ENCODE measurements at places on chromosomes 11 and 22.
A peak's percentile ranks its signal among the peaks of the same experiment; 100 is the strongest.

GRCh38 chr11:45913514-45913913 is 4.2 kb downstream of the PEX16 start:
- no peak for DNase-seq

GRCh38 chr11:10317776-10318526 is 13.1 kb downstream of the ADM start:
- DNase-seq: no peak

DNA sequence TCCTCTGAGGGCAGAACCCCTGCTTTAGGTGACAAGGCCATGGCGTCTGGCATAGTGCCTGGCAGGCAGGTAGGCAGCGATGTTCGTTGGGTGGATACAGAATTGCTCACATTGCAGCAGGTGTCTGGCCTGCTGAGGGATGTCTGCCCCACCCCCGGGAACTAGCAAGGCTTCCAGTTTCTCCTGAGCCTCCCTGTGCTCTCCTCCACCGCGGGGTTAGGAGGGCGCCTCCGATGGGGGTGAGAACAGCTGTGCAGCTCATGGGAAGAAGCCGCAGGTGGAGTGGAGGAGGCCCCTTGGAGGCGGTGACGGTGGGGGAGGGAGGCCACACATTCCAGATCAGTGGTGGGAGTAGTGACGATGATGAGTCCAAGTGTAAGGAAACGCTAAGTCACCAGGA is 48.3 kb upstream of the JAM3 start:
- DNase-seq: no peak

- no peak for DNase-seq
Measured at GRCh38 chr11:70399681-70400112, 1.4 kb downstream of the CTTN start.

DNA sequence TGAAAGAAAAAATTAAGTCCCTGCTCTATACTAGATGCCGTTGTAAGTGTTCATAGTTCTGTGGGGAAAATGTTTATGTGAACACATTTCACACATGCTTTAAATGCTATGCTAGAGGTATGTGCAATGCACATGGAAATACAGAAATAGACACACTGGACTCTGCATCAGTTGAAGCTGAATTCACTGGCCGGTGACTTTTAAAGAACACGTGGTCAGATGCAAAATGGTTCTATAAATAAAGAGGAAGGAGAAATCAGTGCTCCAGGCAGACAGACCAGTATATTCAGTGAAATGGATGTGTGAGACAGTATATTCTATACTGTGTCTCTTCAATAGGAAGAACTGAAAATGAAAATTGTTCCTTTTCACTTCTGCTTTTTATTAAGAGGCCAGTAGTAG is 29.9 kb downstream of the TRPC6 start:
- DNase-seq: no peak

- no peak for DNase-seq
Measured at GRCh38 chr11:134562196-134562595, 150.2 kb upstream of the B3GAT1 start.

DNA sequence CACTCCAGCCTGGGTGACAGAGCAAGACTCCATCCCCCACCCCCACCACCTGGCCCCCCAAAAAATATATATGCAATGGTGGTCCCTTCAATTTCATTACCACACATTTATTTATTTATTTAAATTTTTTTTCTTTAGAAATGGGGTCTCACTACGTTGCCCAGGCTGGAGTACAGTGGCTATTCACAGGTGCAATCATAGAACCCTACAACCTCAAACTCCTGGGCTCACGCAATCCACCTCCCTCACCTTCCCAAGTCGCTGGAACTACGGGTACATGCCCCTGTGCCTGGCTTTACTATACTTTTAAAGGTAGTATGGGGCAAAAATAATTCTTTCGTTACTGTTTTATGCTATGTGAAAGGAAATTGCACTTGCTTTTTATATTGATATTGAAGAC is 50.9 kb upstream of the EP300 start:
- no peak for DNase-seq

GRCh38 chr11:23765682-23766252 is 731.1 kb upstream of the LUZP2 start:
- no peak for DNase-seq

DNA sequence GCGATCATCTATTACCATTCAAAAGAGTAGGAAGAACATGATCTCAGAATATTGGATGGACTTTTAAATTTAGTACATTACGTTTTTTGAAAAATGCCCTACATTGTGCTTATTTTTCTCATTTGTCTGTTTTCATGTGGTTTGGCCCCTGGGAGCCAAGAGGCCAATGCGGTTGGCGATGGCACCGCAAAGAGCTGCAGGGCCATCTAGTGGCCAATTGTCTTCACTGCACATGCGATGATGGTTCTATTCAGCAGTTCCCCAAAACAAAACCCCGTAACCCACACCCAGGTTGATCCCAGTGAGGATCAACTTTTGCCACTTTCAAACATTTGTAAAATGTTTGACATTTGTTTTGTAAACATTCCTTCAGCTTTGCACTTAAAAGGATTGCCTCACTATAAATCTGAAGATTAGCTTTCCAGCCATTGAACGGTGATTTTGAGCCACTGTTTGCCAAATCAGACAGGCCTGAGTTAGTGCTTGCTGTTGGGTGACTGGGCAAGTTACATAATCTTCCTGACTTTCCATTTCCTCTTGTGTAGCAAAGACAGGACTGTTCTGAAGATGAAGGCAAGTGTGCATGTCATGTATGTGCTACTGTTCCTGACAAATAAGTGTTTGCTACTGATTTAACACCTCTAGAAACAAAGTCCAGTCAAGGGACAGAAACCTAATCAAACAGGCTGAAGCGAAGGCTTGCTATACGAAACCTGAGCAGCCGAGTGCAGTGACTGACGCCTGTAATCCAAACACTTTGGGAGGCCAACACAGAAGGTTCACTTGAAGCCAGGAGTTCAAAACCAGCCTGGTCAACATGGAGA is 29.2 kb upstream of the XBP1 start:
- peak; percentile 58 for DNase-seq

DNA sequence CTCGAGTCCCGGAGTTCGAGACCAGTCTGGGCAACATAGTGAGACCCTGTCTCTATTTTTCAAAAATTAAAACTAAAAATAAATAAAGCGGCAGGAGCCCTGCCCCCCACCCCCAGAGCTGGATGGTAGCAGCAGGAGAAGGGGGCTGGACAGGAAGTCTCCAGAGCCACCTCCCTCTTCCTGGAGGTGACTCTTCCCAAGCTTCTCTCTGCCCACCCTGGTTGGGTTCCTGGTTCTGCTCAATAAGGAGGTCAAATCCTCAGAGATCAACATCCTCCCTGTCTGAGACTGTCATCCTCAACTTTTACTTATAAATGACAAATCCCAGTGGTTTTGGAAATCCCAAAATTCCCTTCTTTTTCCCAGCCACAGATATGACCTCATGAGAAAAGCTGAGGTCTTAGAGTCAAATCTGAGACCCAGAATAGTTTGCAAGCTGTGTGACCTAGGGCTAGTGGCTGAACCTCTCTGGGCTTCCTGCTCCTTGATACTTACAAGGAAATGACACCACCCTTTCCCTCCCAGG is 987 bp downstream of the C1QTNF6 start:
- no peak for DNase-seq

DNA sequence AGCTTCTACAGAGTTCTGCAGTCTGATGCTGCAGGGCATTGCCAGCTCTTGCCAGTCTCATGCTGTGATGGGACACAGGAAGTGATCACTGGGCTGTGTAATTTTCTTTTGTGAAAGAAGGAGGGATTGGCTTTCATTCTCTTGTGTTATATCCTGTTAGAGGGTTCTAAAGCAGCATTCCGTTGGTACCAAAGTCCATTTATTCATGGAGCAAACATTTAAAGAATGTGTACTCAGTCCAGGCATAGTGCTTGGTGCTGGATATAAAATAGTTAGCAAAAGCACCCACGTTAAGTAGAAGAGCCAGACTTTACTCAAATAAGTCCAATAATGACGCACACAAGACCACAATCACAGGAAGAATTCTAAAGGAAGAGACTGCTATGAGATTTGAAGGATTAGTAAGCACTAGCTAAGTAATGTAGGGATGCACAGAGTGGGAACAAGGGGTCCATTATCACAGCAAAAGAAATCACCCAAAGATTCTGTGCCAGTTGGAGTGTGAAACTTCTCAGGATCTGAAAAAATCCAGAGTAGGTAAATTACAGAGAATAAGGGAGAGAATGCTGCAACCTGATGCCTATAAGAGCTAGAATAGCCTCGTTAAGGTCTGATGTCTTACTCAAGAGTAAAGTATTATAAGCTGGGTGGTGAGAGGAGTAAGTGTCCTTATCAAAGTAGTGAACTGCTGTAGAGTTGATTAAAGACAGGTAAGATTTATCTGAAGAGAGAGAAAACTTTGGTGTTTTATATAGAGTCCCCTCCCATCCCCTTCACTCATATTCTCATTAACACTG is 728.3 kb downstream of the METTL15 start:
- DNase-seq: no peak

- DNase-seq: no peak
Measured at GRCh38 chr11:9130297-9130696, 38.9 kb upstream of the SCUBE2 start.

DNA sequence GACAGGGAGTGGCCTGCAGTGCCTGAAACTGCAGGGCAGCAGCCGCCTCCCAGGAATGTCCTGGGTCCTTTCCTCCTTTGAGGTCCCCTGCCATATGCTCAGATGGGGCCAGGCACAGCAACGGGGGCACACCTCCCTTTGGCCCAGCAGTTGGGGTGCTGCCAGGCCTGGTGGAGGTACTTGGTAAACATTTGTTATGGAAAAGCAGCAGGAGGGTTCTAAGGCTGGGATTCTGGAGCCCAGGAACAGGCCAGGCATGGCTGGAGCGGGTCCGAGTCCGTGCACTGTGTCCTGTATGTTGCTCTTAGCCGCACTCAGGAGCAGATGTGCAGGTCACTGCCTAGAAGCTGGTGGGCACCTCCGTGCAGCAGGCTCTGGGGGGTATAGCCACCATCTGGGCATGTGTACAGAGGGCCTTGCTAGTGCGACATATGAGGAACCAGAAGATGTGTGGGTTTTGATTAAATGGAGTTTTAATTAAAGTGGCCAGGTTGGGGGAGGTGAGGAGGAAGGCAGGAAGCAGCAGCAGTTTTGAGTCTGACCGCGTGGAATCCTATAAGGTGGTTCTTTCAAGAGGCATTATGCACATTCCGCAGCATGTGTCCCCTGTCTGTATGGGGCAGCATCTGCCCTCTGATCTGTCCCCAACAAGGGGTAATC is 1.5 kb downstream of the ADORA2A start:
- DNase-seq: no peak

DNA sequence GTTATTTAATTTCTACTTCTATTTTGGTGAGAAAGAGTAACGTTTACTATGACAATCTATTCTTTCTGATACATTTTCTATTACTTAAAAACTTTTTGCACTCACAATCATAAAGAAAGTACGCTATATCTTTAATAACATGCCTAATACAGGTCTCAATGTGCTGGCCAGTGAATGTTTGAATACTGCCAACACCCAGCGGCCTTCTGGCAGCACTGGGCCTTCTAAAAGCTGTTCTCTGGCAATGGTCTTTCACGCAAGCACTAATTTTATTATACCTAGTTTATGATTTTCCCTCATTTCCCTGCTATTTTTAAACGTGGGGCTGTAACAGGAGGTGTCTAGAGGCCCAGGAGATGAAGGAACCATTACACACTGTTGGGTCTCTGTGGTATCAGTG is 349.8 kb upstream of the PITPNB start:
- no peak for DNase-seq

GRCh38 chr11:120226714-120227113 is 13.2 kb upstream of the POU2F3 start:
- DNase-seq: no peak

GRCh38 chr11:74570266-74571061 is 21.9 kb upstream of the POLD3 start:
- peak; percentile 21 for DNase-seq

GRCh38 chr22:26430600-26430999 is 1.5 kb downstream of the ASPHD2 start:
- no peak for DNase-seq

GRCh38 chr11:64878494-64879243 is at the start of gene EHD1:
Gene EHD1, minus strand, starts transcription at chr11:64878621. Its CDS starts 157 bp downstream, at chr11:64878464.
- peak; percentile 98 for DNase-seq

DNA sequence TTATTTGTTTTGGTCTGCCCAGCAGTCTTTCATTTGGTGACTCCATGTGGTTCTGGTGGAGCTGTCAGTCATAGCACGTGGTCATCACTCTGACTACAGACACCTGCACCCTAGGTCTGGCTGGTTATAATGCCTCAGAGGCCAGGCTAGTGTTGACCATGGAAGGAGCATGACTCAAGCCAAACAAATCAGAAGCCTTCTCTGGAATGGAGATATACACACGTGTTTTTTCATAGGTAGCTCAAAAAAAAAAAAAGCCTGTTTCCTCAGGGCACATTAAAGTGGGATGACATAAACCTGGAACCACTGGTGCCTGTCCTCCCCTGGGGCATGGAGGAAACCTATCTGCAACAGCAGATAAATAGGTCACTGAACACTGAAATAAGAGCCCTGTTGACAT is 8.1 kb upstream of the PLAAT3 start:
- DNase-seq: no peak

DNA sequence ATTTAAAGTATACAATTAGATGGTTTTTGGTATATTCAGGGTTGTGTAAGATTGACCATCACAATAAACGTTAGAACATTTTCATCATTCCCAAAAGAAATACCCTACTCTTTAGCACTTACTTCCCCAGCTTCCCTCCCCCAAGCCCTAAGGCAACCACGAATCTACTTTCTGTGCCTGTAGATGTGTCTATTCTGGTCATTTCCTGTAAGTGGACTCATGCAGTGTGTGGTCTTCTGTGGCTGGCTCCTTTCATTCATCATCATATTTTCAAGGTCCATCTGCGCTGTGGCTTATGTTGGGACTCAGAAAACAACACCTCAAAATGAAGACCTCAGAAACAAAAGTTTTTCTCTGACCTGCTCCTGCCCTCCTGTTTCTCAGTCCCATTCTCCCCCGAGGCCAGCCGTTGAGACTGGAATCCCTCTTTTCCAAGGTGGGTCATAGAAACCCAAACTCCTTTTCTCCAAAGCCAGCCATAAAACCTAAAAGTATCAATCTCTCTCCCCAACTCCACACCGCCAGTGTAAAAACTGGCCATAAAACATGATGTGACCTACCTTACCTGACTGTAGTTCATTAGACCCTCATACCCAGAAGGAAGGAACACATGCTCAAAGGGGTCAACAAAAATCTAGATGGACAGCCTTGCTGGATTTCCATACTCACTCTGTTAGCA is 12.9 kb upstream of the TMPRSS13 start:
- DNase-seq: no peak

GRCh38 chr11:83070044-83070701 is 1.5 kb downstream of the RAB30 start:
- no peak for DNase-seq

DNA sequence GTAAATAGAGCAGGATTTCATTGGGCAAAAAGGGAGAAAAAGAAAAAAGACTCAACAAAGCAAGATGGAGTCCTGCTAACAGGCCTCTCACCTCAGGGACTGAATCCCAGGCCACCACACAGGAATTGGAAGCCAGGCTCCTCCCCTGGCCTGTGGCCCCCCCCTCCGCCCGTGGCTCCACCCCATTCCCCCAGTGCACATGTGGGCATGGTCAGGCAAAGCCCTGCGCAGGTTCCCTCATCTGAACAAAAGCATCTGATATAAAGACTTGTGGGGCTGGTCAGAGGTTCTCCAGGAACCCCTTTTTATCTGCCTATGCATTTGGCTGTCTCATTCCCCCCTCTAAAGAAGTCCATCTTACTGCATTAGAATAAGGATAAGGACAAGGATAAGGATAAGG is 46.0 kb upstream of the PAK1 start:
- no peak for DNase-seq

Data from GM12892 (cell line).